ENCODE measurements at places on chromosomes 11 and 22.

GRCh38 chr11:10305262-10305963, 540 bp downstream of the ADM start:
- DNase-seq, result no peak

- no peak for DNase-seq
Observed at GRCh38 chr22:35642305-35642741, 5.9 kb upstream of the APOL6 start.

GRCh38 chr11:110147962-110148709, 54.9 kb downstream of the ZC3H12C start:
- no peak for DNase-seq

DNA sequence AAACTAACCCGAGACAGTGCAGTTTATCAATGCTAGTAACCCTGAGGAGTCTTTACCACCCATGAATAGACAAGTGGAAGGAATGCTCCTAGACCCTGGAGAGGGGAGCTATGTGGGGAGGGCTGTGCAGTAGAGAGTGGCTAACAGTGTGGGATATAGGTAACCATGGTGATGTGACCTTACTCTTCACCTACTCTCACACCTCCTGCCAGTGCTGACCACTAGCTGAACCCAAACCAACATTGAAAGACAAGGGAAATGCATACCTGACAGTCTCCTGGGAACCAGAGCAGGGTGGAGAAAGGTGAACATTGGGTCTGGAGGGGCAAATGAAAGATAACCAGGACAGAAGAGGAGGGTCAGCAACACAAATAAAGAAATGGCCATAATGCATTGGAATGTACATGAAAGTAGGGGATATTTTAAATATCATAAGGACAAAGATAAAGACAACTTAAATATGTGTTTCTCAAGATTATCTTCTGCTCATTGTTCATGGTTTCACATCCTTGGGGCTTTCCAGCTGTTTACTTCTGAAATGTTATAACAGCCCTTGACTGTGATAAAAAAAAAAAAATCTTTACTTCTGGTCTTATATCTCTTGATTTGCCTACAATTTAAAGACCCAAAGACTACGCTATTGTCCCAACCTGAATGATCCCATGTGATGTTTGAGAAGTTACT, 983.3 kb upstream of the TENM4 start:
- DNase-seq, result no peak

GRCh38 chr11:70838198-70838597, 414.2 kb downstream of the SHANK2 start:
- no peak for DNase-seq

DNA sequence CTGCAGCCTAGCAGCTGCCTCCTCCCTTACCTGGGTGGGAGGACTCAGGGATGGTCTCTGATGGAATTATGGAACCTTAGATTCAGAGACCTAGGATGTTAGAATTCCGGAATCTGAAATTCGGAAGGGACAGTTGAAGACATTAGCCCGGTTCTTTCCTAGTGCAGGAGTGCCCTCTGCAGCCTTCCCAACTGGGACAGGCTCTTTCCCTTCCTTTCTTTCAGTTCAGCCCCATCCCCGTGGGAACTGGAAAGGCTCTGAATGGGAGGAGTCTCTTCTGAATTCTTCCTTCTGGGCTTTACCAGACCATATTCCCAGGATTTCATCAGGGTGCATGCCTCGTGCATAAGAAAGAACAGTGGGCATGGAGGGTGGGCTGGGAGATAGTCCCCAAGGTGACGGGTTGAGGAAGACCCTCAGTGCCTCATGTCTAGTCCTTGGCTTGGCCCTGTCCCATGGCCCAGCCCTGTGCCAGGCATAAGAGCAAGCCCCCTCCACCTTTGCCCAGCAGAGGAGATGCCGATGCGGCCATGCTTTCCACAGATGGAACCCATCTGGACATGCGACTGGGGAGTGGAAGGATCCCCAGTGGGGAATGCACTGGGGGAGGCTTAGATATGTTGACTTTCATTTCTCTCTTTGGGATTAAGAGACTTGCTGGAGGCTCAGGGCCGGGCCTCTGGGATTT, 14.4 kb downstream of the DNAJB13 start:
- no peak for DNase-seq
